IPS DF 6.9 (cell line): ENCODE measurements at places on chromosomes 12 and 14.
A peak's percentile ranks its signal among the peaks of the same experiment; 100 is the strongest.

- DNase-seq, result no peak
These were observed 14.4 kb downstream of the IGF1 start for GRCh38 chr12:102465762-102466560.

DNA sequence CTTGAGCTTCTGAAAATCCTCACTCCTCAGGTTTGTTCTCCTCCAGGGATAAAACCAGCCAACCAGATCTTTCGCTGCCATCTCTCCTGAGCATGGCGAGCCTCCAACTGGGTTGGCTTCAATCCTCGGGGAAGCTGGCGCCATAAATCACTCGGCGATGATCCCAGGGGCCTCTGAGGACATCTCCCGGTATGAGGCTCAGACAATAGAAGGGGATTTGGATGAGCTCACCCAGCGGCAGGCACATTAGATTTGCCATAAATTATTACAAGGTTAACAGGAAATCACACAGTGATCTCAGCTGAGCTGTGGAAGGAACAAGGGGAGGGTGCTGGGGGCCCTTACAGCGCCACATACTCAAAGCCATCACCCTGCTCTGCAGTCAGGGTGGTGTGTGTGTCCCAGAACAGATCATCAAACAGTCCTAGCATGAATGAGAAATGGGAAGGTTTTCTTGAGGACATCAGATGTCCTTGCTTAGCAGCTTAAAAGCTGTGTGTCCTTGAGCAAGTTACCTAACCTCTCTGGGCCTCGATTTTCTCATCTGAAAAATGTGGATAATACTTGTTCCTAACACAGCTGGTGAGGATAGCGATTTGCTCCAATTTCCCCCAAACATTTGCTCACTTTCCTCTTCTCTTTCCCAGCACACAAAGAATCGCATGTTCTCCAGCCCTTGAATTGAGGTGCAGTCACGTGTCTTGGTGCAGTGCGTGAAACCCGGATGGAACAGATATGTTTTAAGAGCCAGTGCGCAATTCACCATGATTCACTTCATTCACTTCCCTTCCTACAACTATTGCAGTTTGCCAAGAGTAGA is 142.8 kb downstream of the SCARB1 start:
- DNase-seq, result no peak

- peak; percentile 89 for DNase-seq
These were observed 105.1 kb downstream of the PRIMA1 start for GRCh38 chr14:93683226-93683625.

DNA sequence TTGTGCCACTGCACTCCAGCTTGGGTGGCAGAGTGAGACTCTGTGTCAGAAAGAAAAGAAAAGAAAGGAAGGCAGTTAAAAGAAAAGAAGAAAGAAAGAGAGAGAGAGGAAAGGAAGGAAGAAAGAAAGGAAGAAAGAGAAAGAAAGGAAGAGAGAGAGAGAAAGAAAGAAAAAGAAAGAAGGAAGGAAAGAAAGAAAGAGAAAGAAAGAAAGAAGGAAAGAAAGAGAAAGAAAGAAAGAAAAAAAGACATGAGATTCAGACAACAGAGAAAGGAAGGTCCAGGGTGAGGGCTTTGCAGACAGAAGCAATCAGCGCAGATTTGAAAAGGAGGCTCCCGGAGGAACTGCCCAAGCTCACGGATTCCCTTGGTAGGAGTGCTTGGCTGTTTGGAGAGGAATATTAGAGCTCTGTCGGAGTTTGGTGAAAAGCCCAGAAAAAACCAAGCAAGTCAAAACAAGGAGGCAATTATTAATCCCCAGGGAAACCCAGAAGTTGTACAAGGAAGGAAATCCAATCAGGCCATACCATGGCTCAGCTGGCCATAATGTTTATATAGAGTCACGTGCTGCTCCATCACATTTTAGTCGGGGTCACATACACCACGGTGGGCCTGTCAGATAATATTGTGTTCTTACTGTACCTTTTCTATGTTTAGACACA is 11.6 kb upstream of the CCDC85C start:
- DNase-seq, result no peak
